Hepatocyte (in vitro differentiated cells): ENCODE measurements at places on chromosomes 1 and 21. TPM values are rescaled to one million over a fixed set of nuclear protein-coding genes. Genes with fewer than 3 reads are reported as not detected.

Gene CRP
- total RNA-seq = not detected in 2 replicates

Gene TMEM82
- total RNA-seq = 10.7 and 11.9 TPM in 2 replicates

Gene TLCD4
- 22.4 and 31.5 TPM in 2 replicates for total RNA-seq

Gene MAN1C1
- total RNA-seq = 19.9 and 20.6 TPM in 2 replicates

Gene SELENOF
- total RNA-seq = 168 and 204 TPM in 2 replicates

Gene PM20D1
- total RNA-seq = not detected in 2 replicates

Gene CD101
- total RNA-seq = 0.13 and 0.60 TPM in 2 replicates

Gene GBP4
- total RNA-seq = 0.84 and 3.9 TPM in 2 replicates

Gene CCDC185
- not detected in 2 replicates for total RNA-seq
